ENCODE measurements at places on chromosomes 1 and 21.

- DNase-seq: no peak
Observed at GRCh38 chr1:186923486-186923885, 94.7 kb downstream of the PLA2G4A start.

- DNase-seq: no peak
Observed at GRCh38 chr21:33895356-33895755, 20.2 kb downstream of the ATP5PO start.

DNA sequence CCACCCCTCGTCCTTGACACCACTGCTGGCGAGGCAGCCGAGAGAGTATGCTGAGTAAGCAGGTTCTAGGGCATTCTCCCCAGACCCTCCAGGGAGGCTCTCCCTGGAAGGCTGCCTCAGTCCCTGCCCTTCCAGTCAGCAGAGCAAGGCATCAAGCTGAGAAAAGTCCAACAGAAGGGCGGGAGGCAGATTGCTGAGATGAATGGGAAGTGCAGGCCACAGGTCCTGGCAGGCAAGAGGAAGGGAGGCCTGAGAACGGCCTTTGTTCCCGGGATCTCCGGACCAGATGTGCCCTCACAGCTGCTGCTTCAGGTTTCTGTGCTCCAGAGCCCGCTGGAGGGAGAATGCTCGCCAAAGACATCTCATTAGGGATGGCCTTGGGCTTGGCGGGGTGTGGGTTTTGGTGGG lies 270.0 kb upstream of the VAMP3 start:
- DNase-seq: no peak

- no peak for DNase-seq
Observed at GRCh38 chr1:59113876-59114457, 182.9 kb upstream of the FGGY start.

- no peak for DNase-seq
Observed at GRCh38 chr21:14259747-14260146, 43.8 kb downstream of the RBM11 start.

- no peak for DNase-seq
Observed at GRCh38 chr1:153058826-153059784, 1.8 kb upstream of the SPRR2A start.

DNA sequence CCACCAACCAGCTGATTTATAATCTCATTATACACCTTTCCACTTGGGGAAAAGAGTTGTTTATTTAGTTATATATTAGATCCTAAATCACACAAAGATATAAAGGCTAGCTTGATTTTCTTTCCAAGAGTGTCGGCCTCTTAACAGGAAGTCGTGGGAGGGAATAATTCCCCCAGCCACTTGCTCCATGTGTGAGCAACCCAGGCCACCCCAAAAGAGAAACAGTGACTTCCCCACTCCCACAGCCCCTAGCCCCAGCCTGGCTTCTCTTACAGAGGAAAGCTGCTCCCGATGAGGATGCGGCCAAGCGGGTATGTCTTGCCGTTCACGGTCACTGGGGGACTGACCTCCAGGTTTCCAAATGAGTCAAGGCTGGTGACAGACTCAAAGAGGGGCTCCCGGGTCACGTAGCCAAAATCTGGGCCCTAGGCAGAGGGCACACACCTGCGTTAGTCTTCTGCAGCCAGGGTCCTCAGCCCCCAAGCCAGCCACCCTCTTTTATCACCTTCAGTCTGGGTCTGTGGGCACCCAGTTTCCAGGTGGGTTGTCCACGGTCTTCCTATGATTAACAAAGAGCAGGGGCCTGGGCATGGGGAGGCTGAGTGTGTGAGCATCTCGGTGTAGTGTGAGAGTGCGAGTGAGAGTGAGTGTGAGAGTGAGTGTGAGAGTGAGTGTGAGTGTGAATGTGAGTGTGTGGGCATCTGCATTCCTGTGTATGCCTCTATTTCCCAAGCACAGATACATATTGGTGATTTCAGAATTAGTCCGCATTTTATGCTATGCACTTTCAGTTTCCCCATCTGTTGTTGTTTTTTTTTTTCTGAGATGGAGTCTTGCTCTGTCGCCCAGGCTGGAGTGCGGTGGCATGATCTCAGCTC lies 25.4 kb upstream of the SDHB start:
- no peak for DNase-seq

DNA sequence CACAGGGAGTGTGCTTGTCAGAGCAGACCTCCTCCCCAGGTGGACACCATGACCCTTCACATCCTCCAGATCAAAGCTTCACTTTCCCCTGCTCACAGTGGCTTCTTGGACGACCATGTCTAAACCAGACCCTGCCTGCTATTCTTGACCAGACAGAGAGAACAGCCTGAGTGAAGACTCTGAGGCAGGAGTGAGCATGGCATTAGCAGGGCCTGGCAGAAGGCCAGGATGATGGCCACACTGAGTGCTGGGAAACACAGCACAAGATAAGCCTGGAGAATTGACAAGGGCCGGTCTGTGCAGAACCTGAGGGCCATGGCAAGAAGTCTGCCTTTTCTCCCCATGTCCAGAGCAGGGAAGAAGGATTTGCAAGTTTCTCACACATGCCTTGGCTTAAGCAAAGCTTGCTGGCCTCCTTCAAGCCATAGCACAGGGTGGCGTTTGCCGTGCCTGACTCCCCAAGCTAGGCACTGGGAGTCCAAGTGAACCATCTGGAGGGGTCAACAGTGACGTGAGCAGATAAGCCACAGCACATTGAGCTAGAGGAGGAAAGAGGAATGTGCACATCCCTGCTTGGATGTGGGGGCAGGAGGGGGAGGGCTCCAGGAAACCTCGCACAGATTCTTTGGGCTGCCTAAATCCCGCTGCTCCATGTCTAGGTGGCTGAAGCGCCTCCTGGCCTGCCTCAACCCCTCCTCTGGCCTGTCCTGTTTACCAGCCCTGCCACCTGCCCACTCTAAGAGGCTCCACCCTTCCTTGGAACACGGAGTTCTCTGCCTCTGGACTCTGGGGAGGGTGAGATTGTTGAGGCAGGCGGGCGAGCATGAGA lies 87.1 kb downstream of the CD58 start:
- DNase-seq: no peak

DNA sequence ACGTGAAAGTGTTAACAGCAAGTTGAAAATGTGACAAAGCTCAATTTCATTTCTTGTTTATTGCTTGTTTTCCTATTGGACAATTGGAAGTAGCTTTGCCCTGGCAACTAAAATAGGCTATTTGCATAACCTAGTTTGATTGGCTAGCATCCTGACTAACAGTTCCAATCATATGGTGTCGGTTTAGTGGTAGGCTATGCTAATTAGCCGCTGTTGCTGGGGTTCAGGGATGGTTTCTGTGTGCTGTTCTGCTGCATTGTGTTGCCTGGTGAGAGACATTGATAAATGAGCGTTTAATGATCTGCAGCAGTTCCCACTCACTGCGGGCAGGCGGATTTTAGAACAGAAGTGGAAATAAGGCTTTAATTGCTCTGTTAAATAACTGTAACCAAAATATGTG lies 68.5 kb downstream of the DYRK1A start:
- DNase-seq: peak; percentile 93

- no peak for DNase-seq
Observed at GRCh38 chr1:12600880-12601633, 17.0 kb downstream of the DHRS3 start.

DNA sequence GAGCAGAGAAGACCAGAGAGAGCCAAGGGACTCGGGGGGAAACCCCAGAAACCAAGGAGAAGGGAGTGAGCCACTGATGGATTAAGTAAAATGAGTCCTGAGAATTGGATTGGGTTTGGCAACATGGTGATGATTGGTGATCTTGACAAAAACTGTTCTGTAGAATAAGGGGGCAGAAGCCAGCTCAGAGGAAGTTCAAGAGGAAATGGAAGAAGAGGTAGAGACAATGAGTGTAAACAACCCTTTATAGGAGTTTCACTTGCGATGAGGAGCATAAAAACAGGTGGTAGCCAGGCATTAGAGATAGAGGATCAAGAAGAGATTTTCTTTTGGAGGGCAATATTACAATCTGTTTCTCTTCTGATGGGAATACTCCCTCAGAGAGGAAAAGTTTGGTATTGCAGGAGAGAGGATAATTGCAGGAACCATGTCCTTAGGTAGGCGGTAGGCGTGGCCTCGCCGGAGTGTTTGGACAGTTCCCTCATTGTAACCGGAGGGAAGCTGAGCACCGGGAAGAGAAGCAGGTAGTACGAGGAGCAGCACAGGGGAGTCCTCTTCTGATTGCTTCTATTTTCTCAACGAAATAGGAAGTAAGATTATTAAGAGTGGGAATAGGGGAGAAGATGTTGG lies 68.4 kb upstream of the TENT5C start:
- no peak for DNase-seq

DNA sequence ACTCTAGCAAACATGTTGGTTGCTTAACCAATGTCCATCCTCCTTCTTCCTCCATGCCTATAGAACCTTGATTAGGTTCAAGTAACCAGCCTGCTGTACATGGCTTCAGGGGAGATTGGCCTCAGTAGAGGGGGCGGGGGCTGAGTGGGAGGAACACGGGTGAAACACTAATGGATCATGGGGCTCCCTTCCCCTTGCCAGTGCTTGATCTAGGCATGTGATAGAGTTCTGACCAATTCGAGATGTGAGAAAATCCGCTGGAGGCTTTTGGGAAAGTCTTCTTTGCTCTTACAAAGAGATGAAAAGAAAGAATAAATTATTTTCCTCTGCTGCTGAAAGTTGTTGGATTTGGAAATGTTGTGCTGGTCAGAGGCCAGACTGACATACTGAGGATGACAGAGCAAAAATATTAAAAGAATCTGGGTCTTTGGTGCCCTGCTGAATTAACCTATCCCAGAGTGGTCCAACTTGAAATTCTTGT lies 5.2 kb upstream of the OTUD7B start:
- DNase-seq: no peak

DNA sequence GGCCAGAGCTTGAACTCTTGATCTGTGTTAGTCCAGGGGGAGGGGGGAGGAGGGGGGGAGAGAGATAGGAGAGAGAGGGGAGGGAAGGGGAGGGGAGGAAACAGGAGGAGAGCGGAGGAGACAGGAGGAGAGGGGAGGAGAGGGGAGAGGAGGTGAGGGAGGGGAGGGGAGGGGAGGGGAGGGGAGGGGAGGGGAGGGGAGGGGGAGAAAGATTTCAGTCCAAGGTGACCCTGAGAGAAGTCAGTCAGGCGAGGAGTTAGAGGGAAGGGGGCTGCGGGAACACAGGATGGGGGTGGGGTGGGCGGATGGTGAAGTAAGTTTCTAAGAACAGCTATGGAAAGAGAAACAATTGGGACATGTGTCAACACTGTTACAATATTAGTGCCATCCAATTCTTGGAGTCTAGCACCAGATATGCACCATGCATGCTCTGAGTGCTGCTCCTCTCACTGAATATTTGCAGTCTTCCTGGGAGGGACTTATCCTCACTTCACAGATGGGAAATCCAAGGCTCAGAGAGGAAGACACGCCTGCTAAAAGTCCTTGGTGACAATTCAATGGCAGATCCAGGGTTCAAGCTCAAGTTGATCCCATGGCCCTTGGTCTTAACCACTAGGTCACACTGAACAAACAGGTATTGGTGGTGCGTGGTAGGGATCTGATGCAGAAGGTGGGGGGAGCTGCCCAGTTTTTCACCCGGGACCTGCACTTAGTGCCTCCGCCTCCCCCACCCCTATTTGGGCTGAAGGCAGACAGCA lies 42.5 kb upstream of the ECE1 start:
- DNase-seq: no peak

DNA sequence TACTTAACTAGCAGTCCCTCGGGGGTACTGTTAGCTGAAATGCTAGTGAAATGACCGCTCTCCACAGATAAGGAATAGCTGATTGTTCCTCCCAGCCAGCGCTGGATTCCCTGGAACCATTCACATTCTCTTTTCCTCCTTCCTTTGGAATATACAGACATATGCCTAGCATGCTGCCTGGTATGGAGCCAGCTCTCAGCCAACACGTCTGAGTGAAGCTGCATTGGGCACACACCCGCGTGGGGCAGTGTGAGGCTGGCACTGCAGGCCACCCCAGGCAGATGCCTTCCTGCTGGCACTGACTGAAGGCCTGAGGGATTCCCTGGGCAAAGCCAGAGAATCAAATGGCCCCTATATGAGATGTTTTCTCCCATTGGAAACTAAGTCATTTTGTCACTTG lies 66.7 kb downstream of the TLR5 start:
- DNase-seq: no peak

DNA sequence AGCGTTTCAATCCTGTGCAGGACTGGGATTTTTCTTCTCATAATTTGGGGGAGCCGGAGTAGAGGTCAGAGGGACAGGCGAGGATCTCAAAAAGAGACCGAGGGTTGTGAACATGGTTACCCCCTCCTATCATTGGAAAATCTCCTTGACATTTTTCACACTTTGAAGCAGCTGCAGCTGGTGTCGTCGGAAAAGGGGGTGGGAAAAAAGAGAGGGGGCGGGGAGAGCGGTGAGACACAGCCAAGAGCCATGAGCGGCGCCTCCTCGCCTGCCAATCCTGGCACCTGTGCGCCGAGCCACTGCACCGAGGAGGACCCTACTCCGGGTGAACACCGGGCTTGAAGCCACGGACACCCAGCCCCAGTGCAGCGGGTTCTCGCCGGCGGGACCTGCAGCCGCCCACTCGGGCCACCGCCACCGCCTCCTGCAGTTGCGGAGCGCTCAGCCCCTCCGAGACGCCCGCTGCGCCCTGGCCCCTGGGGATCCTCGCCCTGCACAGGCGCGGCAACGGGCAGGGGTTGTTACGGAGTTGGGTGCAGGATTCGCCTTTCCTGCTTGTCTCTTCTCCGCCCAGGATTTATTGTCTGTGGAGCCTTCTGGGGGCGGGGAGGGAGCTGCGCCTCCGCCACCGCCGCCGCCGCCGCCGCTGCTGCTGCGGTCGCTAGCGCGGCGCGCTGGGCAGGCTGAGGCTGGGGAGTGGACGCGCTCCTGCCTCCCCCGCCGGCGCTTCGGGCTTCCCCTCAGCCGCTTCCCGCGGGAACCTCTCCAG lies at the start of gene LRRC7:
LRRC7 (plus strand) TSS at position 271 of the 769 bp plus-strand sequence. CDS start 718 bp downstream, outside the sequence.
- no peak for DNase-seq

- DNase-seq: no peak
Observed at GRCh38 chr21:28817871-28818270, 174.8 kb downstream of the LTN1 start.

DNA sequence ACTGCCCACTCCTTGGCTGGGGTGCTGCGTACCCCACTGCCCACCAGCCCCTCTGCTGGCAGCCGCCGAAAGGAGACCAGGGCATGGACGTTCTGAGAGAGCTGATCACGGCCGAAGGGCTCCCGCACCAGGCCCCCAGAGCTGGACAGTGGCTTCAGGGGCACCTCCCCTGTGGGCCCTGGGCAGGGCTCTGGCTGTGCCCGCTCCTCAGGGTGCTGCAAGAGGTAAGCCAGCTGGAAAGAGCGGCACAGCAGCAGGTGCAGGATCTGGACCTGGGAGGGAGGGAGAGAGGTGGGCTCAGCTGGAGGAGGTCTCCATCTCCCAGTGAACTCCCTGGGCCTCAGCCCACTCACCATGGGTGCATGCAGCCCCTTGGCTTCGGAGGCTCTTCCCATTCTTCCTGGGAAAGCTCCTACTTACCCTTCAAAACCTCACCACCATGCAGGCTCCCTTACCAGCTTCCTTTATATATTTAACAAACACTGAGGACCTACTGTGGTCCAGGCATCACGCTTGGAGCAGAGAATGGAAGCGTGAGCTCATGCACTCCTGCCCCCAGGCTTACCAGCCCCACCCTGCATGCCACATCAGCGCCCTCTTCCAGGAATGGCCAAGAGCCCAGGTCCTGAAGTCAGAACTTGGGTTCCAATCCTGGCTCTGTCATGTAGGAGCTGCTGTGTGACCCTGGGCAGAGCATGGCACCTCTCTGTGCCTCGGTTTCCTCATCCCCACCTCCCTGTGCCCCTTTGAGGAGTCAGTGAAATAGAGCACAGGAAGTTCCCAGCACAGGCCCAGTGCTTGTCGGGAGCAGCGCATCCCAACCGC lies 6.8 kb upstream of the KIF17 start:
- DNase-seq: no peak

GRCh38 chr21:41674402-41674801 lies 92.5 kb downstream of the RIPK4 start:
- DNase-seq: no peak
